Ovary (tissue), 10 donors: ENCODE measurements at places on chromosomes 1 and 21.
A peak's percentile ranks its signal among the peaks of the same experiment; 100 is the strongest.

- no peak for DNase-seq
These were observed 144.8 kb downstream of the ST6GALNAC5 start for GRCh38 chr1:77012066-77012465.

GRCh38 chr1:70382682-70383081 is 28.2 kb upstream of the ANKRD13C start:
- DNase-seq, result no peak

DNA sequence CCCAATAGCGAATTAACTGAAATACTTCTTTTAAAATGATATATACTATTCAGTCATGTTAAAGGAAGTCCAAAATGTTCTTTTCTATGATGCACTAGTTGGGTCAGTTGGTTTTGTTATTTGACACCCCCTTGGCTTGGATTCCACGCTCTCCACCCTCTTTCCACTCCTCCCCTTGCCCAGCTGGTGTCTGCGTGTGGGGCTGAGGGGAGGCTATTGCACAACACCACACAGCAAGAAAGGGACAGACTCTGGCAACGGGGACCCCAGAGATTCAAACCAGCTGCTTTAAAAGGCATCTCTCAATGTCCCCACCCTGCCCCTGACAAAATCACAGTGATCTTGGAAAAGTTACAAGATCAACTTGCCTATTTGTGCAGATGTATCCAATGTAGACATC is 394.3 kb downstream of the TGFB2 start:
- peak; percentile 41 for DNase-seq

DNA sequence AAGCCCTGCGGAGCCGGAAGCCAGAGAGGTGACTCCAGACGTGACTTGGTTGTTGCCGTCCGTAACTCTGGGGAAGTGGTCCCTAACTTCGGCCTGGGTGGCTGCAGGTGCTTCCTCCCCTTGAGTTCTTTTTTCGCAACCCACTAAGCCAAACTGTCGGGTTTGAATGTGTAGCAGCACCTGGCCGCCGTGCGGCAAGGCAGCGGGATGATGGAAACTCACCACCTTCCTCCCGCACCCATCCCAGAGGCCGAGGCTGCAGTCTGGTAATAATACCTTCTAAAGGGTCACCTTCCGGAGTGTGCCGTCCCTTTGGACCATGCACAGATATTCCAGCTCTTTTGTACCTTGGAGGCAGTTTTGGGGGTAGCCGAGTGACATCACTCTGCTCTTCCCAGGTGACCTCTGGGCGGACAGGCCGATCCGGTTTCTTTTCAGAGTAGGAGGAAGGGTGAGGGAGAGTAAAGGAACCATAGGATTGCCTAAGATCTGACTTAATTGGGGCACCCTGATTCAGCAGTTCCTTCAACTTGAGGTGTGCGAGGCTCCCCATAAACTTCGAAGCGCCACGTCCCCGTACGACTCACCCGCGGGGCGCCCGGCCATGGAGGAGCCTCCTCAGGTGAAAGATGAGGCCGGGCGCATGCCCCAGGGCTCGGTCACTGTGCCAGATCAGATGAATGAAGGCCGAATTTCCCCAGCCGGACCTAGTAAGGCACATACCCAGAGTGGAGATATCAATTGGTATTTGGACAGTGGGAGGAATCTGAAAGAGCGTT is 1.0 kb downstream of the KCNK1 start:
- DNase-seq, result no peak

DNA sequence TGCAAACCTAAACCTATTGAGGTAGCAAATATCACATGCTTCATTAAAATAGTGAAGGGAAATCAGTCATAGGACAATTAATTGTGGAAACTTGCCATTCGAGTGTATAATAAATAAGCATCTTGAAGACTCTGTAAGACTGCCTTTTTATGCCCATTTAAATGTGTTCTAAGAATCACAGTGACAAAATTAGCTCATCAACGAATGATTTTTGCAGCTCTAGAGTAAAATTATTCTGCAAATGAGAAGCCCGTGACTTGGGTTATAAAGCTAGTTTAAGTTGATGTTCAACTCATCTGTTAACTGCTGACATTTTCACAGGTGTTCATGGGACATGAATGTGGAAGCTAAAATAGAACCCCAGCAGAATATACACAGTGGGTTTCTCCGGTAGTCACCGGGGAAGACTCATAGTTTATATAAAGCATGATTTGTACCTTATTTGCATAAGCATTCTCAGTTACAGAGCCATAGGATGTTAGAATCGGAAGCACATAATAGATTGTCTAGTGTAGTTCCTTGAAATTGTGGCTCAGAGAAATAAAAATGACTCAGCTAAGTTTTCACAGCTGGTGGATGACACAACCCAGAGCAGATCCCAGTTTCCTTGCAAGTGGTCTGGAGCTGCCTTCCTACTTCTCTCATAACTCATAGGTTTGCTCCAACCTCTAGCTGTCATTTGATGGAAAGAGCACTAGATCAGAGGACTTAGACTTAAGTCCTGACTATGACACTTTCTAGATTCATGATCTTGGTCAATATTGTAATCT is 107.3 kb downstream of the UCHL5 start:
- no peak for DNase-seq
